ENCODE measurements at places on chromosomes 1 and 21. TPM values are rescaled to one million over a fixed set of nuclear protein-coding genes. Genes with fewer than 3 reads are reported as not detected.

The CLCNKA gene
- total RNA-seq: not detected

The CHIA gene
- not detected for total RNA-seq

The ZNF593OS gene
- not detected for total RNA-seq

The ATAD3C gene
- 2.0 TPM for total RNA-seq

The CYYR1 gene
- total RNA-seq: not detected

The KCND3 gene
- total RNA-seq: 0.17 TPM

The SPRR1A gene
- total RNA-seq: not detected

The GNG4 gene
- total RNA-seq: not detected

The NGF gene
- total RNA-seq: not detected

The NCMAP gene
- not detected for total RNA-seq

The MATN1 gene
- 0.22 TPM for total RNA-seq

The FRRS1 gene
- total RNA-seq: 0.22 TPM

The CLIC6 gene
- total RNA-seq: 0.05 TPM

The DNAJB4 gene
- total RNA-seq: 18.9 TPM

The MAGI3 gene
- total RNA-seq: 5.7 TPM

The GPR89A gene
- total RNA-seq: 32.3 TPM

The CRYAA gene
- total RNA-seq: not detected

The HES5 gene
- total RNA-seq: not detected

The OR2T11 gene
- total RNA-seq: not detected

The DNASE2B gene
- not detected for total RNA-seq

The SLC2A1 gene
- 75.6 TPM for total RNA-seq

The CFAP45 gene
- total RNA-seq: 2.8 TPM

The RIPPLY3 gene
- not detected for total RNA-seq

The C1orf141 gene
- total RNA-seq: not detected

The CYP4A11 gene
- not detected for total RNA-seq

The KCNT2 gene
- total RNA-seq: not detected

The IRF6 gene
- 1.6 TPM for total RNA-seq

The SYCP1 gene
- total RNA-seq: not detected

The KANK4 gene
- not detected for total RNA-seq
